ENCODE measurements at places on chromosomes 3 and 15. TPM values are rescaled to one million over a fixed set of nuclear protein-coding genes. Genes with fewer than 3 reads are reported as not detected.

DNA sequence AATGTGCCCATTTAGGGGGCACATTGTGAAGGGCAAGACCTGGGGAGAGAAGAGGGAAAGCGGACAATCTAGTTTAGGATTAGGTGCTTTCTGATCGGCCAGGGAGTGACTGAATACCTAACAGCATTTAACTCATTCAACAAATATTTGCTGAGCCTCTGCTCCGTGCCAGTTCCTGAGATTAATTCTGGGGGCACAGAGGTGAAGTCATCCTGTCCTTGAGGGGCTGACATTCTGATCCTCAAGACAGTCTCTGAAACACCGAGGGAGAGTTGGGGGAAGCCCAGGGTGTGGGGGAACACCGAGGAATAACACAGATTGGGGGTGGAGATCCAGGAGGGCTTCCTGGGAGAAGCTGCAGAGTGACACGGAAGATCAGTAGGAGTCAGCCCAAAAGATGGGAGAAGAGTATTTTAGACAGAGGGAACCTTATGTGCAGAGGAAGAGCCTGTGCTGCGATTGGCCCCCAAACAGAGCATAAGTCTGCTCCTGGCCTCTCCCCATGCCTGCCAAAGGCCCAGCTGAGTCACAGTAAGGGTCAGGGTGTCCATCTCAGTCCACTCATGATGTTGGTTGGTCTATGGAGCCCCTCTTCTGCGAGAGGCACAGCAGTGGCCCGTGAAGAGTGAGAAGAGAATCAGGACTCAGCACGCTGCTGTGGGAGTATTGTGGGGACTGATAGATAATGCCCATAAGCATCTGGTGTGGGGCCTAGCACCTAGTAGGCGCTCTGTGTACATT, 60.2 kb downstream of the AMOTL2 start:
- no peak for DNase-seq

- no peak for DNase-seq
Measured at GRCh38 chr15:44657378-44657777, 6.1 kb downstream of the SPG11 start.

DNA sequence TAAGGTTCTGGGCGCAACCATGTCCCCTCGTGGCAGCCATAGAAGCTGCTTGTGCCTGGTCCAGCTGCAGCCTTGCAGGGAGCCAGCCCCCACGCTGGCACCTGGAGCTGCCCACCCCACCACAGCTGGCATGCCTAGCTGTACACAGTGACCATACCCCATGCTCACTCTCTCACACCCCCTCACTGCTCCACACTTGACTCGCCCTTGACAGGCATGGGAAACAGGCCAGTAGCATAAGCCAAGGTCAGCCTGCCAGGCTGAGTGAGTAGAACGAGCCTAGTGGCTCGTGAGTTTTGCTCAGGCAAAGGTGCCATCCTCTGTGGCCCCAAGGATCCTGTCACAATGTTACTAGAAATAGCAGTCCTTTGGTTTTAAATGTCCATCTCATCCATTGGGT, 52.7 kb upstream of the CADM2 start:
- DNase-seq, result no peak

GRCh38 chr15:28903555-28903954, 17.8 kb downstream of the APBA2 start:
- no peak for DNase-seq

DNA sequence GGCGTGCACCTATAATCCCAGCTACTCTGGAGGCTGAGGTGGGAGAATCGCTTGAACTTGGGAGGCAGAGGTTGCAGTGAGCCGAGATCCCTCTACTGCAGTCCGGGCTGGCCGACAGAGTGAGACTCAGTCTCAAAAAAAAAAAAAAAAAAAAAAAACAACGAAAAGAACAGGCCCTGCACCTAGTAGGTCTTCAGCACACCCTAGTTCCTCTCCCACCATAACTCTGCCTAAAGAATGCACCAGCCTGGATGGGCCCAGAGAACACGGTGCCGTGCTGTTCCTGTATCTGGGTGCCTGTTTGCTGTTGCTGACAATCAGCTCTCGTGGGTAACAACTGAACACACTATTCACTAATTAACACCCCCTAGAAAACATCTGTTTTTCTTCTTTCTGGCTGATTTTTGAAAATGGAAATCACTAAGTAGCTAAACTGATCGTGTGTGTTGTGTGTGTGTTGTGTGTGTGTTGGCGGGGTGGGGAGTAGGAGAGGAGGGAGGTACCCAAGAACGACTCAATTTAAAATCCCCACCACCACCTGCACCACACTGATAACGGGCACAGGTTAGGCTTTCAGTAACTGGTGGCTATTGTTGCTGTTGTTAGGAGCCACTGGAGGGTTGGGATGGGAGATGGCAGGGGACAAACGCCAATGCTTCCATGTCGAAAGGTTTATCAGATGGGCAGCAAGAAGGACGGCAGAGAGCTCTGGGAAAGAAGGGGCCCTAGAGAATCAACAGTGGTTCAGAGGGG, 40.6 kb upstream of the MEX3B start:
- DNase-seq, result no peak

DNA sequence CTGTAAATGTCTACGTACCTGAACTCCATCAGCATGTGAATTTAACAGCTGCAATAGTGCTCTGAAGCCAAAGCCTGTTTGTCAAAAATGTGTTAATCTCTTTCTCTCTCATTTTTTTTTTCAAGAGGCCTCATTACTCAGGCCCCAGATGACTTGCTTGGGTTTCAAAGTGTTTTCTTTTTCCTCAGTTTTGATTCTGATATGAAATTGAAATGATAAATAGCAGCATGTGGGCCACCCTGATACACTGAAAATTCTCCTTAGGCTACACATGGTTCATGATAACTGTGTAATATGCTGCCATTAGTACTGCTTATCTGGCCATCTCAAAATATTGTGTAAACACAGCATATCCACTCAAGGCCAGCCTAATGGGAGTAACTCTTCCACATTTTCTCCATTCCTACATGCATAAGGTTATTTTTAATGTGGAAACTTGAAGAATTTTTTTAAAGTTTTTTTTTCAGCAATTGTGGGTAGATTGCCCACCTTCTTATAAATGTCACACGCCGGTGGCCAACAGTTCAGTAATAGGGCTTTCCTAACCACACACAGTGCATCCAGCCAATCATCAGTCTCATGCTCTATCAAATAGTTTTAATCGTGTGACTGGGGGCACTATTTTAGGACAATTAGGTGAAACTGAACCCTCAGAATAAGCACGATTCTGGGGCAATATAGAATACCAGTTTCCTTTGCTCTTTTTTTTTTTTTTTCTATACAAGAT, 13.1 kb upstream of the DENND4A start:
- DNase-seq, result no peak

GRCh38 chr3:32557640-32558352, 12.9 kb downstream of the DYNC1LI1 start:
- no peak for DNase-seq

DNA sequence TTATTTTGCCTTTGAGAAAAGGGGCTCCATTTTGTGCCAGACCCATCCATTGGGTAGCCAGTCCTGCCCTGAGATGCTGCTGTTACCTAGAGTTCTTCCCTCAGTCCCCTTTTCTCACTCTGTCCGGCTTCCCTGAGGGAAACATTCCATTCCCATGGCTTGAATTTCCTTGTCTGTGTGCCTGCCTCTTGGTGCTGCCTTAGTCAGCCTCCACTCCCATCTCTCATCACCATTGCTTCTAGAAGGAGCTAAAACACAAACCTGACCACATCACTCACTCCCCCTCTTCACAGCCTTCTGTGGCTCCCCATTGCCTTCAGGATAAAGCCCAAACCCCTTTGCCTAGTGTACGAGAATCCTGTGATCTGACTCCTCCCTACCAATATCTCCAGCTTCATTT, 25.2 kb upstream of the C2CD4B start:
- DNase-seq, result no peak

GRCh38 chr3:158631981-158632380, 12.3 kb upstream of the GFM1 start:
- DNase-seq, result no peak

DNA sequence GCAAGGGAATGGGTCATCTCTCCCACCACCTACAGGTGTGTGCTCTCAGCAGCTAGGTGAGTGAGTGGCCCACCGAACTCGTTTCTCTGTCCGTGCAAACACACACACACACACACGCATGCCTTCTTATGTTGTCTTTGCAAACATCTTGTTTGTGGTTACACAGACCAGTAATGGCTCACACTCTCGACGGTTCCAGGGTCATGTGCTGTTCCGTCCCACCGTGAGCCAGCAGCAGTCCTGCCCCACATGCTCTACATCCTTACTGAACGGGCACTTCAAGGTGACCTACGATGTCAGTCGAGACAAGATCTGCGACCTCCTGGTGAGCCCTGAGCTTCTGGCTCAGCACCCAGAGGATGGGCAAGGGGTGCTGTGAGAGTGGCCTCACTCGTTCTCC, 4.3 kb downstream of the ITIH1 start:
- no peak for DNase-seq

- no peak for DNase-seq
Measured at GRCh38 chr3:107988460-107989175, 102.2 kb downstream of the CD47 start.

DNA sequence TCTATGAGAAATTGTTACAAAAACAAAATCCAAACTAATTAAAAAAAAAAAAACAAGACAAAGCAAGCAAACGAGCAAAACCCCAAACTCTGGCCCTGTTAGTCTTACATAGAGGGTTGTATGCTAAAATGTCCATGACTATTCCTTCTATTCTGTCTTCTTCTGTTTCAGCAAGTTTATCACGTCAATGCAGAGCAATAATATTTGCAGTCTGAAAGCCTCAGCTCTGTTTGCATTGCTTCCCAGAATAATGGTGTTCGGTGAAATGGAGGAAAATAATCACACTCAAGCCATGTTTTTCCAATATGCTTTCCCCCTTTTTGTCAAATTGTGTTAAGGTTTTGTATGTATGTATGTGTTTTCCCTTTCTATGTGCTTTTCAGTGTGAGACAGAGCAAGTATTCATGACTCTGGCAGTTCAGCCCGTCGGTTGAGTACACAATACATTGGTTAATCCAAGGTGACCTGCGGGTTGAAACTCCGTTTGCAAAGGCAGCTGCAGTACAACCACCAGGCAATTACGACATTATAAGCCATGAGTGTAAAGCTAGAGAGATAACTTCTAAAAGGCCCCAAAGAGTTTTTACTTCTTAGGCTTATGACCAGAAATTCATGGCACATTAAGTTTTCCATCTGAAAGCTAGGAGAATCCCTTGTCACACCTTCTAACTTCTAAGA, 34.9 kb upstream of the MAGI1 start:
- DNase-seq, result no peak

DNA sequence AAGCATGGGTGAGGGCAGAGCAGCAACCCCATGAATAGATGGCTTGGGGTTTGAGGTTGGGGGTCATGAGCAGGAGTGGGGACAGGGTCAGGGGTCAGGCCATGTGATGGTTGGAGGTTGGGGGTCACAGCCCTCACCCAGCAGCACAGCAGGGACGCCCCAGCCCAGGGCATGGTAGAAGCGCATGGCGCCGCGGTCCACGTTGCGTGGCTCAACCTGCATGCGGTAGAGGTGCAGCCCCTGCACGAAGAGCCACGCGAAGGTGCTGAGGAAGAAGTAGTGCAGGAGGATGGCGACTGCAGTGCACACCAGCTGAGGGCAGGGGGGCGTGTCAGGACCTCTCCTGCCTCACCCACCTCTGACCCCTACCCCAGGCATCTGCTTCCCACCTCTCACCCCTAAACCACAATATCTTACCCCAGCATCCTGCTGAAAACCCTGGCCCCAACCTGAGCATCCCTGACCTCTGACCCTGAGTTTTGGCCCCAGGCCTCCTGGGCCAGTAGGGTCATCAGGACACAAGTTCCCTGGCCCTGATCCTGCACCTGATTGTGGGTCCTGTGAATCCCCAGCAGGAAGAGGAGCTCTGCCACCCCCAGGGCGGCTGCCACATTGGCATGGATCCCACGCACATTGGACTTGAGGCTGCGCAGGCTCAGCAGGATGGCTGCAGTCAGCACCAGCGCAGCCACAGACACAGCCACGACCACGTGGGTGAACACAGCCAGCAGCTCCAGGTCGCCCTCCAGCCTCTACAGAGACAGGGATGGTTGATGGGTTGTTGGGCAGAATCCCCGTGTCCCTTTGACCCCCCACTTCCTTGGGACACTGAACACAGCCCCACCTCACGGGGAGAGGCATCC, 9.9 kb upstream of the SLC26A6 start:
- DNase-seq, result no peak

GRCh38 chr3:141235661-141236171, 4.1 kb downstream of the PXYLP1 start:
- no peak for DNase-seq

GRCh38 chr15:63089260-63090043, 32.2 kb upstream of the LACTB start:
- DNase-seq, result no peak

DNA sequence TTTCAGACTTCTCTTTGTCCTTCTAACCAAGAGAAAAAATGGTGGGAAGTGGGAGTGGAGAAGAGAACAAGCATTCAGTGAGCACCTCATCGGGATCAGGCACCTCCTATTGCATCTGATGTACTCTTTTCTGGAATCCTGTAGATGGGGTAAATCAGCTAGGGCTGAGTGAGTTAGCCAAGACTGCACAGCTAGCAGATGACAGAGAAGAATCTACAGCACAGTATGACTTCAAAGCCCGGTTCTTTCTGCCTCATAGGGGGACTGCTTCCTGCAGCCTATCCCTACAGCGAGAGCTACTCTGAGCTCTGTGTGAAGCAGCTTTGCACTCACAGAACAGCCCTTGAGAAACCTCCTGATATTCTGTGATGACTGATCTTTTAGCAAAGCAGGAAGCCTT, 275.2 kb upstream of the MEIS2 start:
- no peak for DNase-seq

GRCh38 chr3:177936721-177937120, 599.5 kb upstream of the KCNMB2 start:
- DNase-seq, result no peak

- DNase-seq, result no peak
Measured at GRCh38 chr3:167148136-167148535, 232.0 kb downstream of the ZBBX start.

- DNase-seq, result no peak
Measured at GRCh38 chr3:9216736-9217135, 32.7 kb downstream of the SRGAP3 start.

DNA sequence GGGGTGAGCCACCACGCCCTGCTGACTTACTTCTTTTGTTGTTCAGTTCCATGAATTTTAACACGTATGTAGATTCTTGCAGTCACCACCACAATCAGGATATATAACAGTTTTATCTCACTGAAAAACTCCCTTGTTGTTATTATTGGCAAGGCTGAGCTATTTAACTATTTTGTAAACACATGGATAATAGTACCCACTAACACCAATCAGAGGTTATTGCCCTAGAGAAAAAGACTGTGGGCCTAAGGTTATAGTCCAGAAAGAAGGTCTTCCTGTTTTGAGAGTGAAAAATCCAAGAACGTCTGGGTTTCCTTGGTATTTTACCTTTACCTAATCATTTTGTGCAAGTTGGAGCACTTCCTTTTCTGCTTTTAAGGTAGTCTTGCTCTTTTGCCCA, 9.5 kb downstream of the ZWILCH start:
- DNase-seq, result no peak

The UBE2E1 gene
- polyA plus RNA-seq, result 173 TPM

The GCNT3 gene
- 0.56 TPM for polyA plus RNA-seq

The ALPK3 gene
- polyA plus RNA-seq, result 16.4 TPM

The CKMT1A gene
- 2.6 TPM for polyA plus RNA-seq

The C3orf85 gene
- polyA plus RNA-seq, result 14.5 TPM

The GASK1A gene
- polyA plus RNA-seq, result 4.2 TPM

The GP9 gene
- polyA plus RNA-seq, result 0.66 TPM

The NPAP1 gene
- 0.50 TPM for polyA plus RNA-seq

The TP63 gene
- 4.0 TPM for polyA plus RNA-seq

The DUOXA2 gene
- not detected for polyA plus RNA-seq

Data from left renal pelvis (tissue), 4 donors.